ENCODE measurements at places on chromosomes 16 and 17. TPM values are rescaled to one million over a fixed set of nuclear protein-coding genes. Genes with fewer than 3 reads are reported as not detected.

GRCh38 chr17:1597861-1598342 is 30.7 kb downstream of the SLC43A2 start:
- no peak overlapping the region for H3K4me3 ChIP-seq
- no peaks in the 10 kb centered on the region for H3K27me3 ChIP-seq
- H3K27ac ChIP-seq, result no peak overlapping the region
- no peak for DNase-seq
- H3K4me1 ChIP-seq, result no peaks in the 10 kb centered on the region

GRCh38 chr17:64403881-64404460 is 13.3 kb upstream of the PECAM1 start:
- no peak overlapping the region for H3K4me3 ChIP-seq
- H3K4me1 ChIP-seq, result peaks cover 13% of the 10 kb centered on the region
- no peaks in the 10 kb centered on the region for H3K27me3 ChIP-seq
- peak overlapping the region; percentile 42 for H3K27ac ChIP-seq

GRCh38 chr16:86022381-86022960 is 123.5 kb downstream of the IRF8 start:
- H3K27ac ChIP-seq, result no peak overlapping the region
- H3K4me1 ChIP-seq, result no peaks in the 10 kb centered on the region
- no peaks in the 10 kb centered on the region for H3K36me3 ChIP-seq
- DNase-seq, result no peak

- no peaks in the 10 kb centered on the region for H3K27me3 ChIP-seq
- H3K36me3 ChIP-seq, result no peaks in the 10 kb centered on the region
- H3K4me3 ChIP-seq, result peak overlapping the region; percentile 28
- peaks cover 42% of the 10 kb centered on the region for H3K4me1 ChIP-seq
- peak; percentile 70 for DNase-seq
Measured at GRCh38 chr16:53094013-53094630, 39.3 kb downstream of the CHD9 start.

- H3K27ac ChIP-seq, result no peak overlapping the region
- no peak for DNase-seq
- no peak overlapping the region for H3K4me3 ChIP-seq
- H3K36me3 ChIP-seq, result no peaks in the 10 kb centered on the region
- no peaks in the 10 kb centered on the region for H3K4me1 ChIP-seq
- H3K27me3 ChIP-seq, result no peaks in the 10 kb centered on the region
Measured at GRCh38 chr16:4745274-4745569, 10.9 kb downstream of the DNAAF8 start.

DNA sequence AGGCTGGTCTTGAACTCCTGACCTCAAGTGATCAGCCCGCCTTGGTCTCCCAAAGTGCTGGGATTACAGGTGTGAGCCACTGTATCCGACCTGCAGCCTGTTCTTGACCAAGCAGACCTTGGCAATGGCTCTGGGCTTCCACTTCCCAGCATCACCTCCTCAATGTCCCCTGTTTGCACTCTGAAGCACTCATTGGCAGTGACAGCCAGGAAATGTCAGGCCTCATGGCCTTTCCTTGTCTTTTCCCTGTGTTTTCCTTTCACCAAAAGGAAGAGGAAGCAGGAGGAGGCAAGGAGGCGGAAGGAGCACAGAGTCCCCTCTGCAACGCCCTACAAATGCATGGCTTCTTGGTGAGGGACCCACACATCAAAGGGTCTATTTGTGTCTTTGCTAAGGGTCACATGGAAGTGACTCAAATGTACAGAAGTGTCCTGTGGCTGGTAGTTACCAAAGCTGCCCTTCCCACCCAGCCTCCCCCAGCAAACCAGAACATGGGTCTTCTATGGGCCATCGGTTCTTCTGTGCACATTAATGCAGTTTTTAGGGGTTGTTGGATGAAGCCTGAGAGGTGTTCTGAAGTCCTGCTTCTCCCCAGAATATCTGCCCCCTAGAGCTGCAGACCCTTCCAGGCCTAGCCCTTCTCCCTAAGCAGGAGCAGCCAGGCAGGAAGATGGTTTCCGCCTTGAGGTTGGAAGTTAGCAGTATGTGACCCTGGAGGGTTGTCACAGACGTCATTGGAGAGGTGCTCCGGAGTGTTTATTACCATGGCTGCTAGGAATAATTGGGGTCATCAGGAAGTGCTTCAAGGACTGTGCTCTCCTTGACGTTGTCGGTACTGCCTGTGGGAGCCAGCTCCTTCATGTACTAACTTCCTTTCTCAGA is 60.8 kb downstream of the WIPI1 start:
- H3K4me3 ChIP-seq, result no peak overlapping the region
- H3K4me1 ChIP-seq, result peaks cover 18% of the 10 kb centered on the region
- no peak overlapping the region for H3K27ac ChIP-seq
- H3K36me3 ChIP-seq, result no peaks in the 10 kb centered on the region
- H3K27me3 ChIP-seq, result no peaks in the 10 kb centered on the region

DNA sequence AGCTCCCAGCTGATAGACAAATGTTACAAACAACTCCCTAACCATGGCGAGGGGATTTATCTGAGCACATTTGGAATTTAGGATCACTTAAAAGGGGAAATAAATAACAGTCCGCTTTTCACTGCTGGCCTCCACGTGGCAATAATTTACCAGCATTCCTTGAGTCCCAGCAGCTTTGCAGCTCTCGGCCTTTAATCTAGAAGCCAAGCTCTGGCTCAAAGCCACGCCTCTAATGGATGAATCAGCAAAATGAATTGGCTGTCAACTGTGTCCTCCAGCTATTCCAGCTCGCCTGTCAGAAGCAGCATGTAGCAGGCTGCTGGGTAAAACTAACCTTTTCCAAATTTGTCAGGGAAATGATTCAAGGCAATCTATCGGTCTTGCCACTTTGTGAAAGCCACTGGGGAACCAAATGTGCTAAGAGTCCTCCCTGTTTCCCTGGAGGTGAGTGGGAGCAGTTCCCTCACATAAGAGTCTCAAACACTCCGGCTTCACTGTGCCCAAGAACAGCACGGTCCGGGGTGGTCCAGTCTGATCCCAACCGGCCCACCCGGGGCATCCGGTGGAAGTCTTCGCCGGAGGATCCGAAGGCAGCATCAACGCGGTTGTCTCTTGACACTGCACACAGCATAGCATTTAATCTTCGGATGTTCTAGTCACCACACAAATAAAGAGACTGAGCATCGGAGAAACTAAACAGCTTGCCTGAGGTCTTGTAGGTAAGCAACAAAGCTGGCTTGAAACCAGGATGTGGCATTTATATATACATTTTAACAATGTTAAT is 143.3 kb downstream of the PARN start:
- H3K27me3 ChIP-seq, result no peaks in the 10 kb centered on the region
- H3K36me3 ChIP-seq, result no peaks in the 10 kb centered on the region
- peak overlapping the region; percentile 47 for H3K4me3 ChIP-seq
- H3K4me1 ChIP-seq, result peaks cover 40% of the 10 kb centered on the region

- H3K4me1 ChIP-seq, result no peaks in the 10 kb centered on the region
- H3K36me3 ChIP-seq, result no peaks in the 10 kb centered on the region
- no peak for DNase-seq
Measured at GRCh38 chr17:34760931-34761495, 181.6 kb downstream of the TMEM132E start.

DNA sequence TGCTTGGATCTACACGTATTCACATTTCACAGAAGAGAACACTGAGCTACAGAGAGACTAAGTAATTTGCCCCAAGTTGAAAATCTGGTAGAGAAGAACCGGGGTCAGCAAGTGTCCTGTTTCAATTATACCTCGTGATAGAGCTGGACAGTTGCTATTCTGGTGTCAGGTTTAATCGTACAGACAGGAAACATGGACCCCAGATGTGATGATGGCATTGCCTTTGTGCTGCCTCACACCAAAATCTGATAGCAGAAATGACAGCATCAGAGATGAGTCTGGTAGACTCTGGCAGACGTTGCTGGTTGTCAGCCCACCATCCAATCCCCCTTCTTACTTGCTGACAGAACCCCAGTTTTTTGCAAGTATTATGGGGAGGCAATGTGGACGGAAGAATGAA is 112.1 kb upstream of the FOXF1 start:
- H3K36me3 ChIP-seq, result no peaks in the 10 kb centered on the region
- H3K4me1 ChIP-seq, result no peaks in the 10 kb centered on the region
- no peak for DNase-seq
- H3K4me3 ChIP-seq, result no peak overlapping the region

DNA sequence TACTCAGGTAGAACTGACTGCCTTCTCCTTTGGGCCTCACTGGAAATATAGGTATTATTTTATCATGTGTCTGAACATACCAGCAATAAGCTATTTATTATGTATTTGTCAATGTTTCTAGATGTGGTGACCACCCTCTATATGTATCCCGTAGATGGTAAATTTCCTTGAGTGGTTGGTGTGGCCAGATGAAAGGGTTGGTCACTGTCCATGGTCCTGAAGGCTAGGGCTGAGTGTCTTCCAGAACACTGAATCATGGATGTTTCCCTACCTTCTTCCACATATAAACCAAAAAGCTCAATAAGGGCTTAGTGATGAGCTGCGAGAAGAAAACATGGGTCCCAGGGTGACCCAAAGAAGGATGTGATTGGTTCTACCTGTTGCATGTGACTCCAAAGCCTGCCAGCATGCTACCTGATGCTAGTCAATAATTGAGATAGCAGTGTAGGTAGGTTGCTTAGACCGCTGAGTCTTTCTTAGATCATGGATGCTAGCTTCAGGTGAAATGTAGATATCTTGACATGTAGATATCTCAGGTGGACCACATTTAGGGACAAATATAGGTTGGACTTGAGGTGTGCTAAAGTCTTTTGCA is 150.3 kb downstream of the ASIC2 start:
- H3K27me3 ChIP-seq, result peaks cover 5% of the 10 kb centered on the region
- no peak overlapping the region for H3K27ac ChIP-seq
- DNase-seq, result no peak
- H3K4me3 ChIP-seq, result no peak overlapping the region

GRCh38 chr16:2512735-2513404 is 882 bp upstream of the ATP6V0C start:
- no peaks in the 10 kb centered on the region for H3K36me3 ChIP-seq
- no peak for DNase-seq
- peak overlapping the region; percentile 80 for H3K4me3 ChIP-seq
- no peaks in the 10 kb centered on the region for H3K27me3 ChIP-seq

GRCh38 chr17:78797691-78798585 is 15.9 kb upstream of the CYTH1 start:
- no peaks in the 10 kb centered on the region for H3K36me3 ChIP-seq
- no peak for DNase-seq
- H3K4me1 ChIP-seq, result no peaks in the 10 kb centered on the region
- H3K4me3 ChIP-seq, result no peak overlapping the region

- H3K4me3 ChIP-seq, result no peak overlapping the region
- H3K36me3 ChIP-seq, result peaks cover 13% of the 10 kb centered on the region
- H3K4me1 ChIP-seq, result no peaks in the 10 kb centered on the region
- no peaks in the 10 kb centered on the region for H3K27me3 ChIP-seq
Measured at GRCh38 chr17:44930667-44931066, 15.4 kb upstream of the GFAP start.

DNA sequence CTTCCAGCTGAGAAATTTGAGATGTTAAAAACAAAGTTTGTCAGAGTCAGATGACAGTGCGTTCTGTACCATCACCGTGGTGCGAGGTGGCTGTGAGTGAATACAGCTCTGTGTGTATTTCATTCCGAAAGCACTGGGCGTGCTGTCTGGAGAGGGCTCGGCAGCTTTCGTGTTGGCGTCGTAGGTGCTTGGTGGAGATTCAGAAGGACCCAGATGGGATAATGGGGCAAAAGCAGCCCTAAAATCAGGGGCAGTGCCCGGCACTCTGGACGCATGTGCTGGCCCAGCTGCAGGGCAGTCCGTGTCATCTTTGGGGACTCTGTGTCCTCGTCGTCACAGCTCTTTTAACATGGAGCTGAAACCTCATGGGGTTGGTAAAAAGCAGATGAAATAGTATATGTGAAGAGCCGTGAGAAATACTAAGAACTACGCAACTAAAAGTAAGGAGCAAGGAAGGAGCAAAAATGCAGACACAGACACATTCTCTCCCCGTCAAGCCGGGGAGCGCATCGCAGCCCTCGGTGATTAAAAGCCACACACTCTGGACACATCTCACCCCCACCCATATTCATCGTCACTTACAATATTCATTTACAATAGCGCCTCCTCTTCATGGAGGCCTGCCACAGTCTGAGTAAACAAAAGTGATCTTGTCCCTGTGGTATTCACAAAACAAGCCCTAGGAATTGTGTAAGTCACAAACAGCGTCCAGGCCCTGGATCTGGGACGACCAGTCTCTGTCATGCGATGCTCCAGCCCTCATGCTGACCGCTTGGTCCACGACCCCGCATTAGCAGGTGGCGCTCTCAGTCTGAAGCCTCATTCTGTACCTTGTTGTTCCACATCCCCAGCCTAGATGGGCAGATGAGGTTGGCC is 206.7 kb downstream of the RPTOR start:
- H3K27ac ChIP-seq, result no peak overlapping the region
- no peak for DNase-seq
- H3K36me3 ChIP-seq, result no peaks in the 10 kb centered on the region
- H3K27me3 ChIP-seq, result no peaks in the 10 kb centered on the region

- no peak for DNase-seq
- H3K4me3 ChIP-seq, result no peak overlapping the region
- no peaks in the 10 kb centered on the region for H3K27me3 ChIP-seq
Measured at GRCh38 chr16:65546353-65546791, 424.5 kb upstream of the CDH11 start.

GRCh38 chr16:17301593-17302135 is 169.1 kb downstream of the XYLT1 start:
- no peak overlapping the region for H3K27ac ChIP-seq
- peaks cover 14% of the 10 kb centered on the region for H3K27me3 ChIP-seq
- no peak overlapping the region for H3K4me3 ChIP-seq
- no peaks in the 10 kb centered on the region for H3K4me1 ChIP-seq
- DNase-seq, result no peak

DNA sequence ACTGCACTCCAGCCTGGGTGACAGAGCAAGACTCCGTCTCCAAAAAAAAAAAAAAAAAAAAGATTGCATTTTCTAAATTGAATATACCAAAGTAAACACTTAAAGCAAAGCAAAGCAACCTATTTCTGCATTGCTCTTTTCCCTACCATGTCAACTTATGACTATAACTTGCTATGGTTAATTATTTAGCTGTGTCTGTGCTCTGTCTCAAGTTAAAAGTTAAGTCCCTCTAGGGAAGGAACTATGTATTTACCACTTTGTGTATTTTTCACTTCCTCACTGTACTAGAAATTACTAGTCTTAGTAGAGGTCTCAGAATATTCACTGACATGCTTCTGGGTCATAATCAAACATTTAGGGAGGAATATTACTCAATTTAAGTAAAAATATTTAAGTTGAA is 711.7 kb upstream of the SOX9 start:
- no peaks in the 10 kb centered on the region for H3K36me3 ChIP-seq
- H3K4me1 ChIP-seq, result peaks cover 41% of the 10 kb centered on the region
- DNase-seq, result no peak
- no peak overlapping the region for H3K4me3 ChIP-seq
- H3K27me3 ChIP-seq, result no peaks in the 10 kb centered on the region
- no peak overlapping the region for H3K27ac ChIP-seq

GRCh38 chr17:38658741-38659345 is 15.9 kb downstream of the EPOP start:
- no peaks in the 10 kb centered on the region for H3K27me3 ChIP-seq
- no peaks in the 10 kb centered on the region for H3K36me3 ChIP-seq
- no peak overlapping the region for H3K27ac ChIP-seq

GRCh38 chr17:57158325-57158724 is 73.3 kb downstream of the AKAP1 start:
- peaks cover 14% of the 10 kb centered on the region for H3K27me3 ChIP-seq
- H3K4me1 ChIP-seq, result no peaks in the 10 kb centered on the region
- H3K27ac ChIP-seq, result no peak overlapping the region
- H3K4me3 ChIP-seq, result no peak overlapping the region

- no peaks in the 10 kb centered on the region for H3K4me1 ChIP-seq
- no peak overlapping the region for H3K27ac ChIP-seq
- H3K27me3 ChIP-seq, result no peaks in the 10 kb centered on the region
- no peak overlapping the region for H3K4me3 ChIP-seq
- DNase-seq, result no peak
Measured at GRCh38 chr17:4130715-4131114, 12.1 kb downstream of the ZZEF1 start.

Gene SLC13A2
- not detected for total RNA-seq

Gene ALOX12
- not detected for total RNA-seq

Gene SLC38A8
- total RNA-seq, result not detected

Gene SRRM2
- 746 TPM for total RNA-seq

Gene KRT39
- total RNA-seq, result not detected

Gene IRF8
- total RNA-seq, result not detected

Gene DLX3
- 1.2 TPM for total RNA-seq
